Activated CD8-positive, alpha-beta memory T cell treated with anti-CD3 and anti-CD28 coated beads for 4 hours (primary cell): ENCODE measurements at places on chromosomes 12 and 14.

DNA sequence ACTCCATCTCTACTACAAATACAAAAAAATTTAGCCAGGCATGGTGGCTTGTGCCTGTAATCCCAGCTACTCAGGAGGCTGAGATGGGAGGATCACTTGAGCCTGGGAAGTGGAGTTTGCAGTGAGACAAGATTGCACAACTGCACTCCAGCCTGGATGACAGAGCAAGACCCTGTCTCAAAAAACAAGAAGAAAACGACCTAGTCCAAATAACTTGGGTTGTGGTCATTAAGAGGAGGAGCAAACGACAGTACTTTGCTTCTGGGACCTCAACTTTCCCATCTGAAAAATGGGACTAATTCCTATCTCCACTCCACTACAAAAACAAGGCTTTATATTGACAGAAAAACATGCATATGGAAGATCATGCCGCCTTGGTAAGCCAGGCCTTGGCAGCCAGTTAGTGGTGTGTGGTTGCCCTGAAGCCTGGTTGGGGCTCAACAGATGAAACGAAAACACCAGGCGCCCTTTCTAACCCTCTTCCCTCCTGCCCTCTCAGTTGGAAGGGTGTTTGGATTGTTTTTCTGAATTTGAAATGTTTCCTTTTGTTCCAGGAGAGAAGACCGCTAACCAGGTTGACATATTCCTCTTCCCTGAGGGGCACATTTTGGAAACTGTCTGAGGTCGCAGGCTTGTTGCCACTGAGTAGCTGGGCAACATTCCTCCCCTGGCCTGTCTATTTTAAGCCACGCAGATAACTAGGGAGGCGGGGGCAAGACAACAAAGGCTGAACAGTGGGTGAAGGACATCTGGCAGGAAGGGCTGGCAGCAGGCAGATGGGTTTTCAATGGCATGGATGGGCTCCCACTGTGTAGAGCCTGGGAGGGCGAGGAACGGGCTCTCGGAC is 13.7 kb upstream of the VPS37B start:
- no peak for DNase-seq

- DNase-seq: no peak
Measured at GRCh38 chr12:121804417-121805111, 755 bp downstream of the SETD1B start.

DNA sequence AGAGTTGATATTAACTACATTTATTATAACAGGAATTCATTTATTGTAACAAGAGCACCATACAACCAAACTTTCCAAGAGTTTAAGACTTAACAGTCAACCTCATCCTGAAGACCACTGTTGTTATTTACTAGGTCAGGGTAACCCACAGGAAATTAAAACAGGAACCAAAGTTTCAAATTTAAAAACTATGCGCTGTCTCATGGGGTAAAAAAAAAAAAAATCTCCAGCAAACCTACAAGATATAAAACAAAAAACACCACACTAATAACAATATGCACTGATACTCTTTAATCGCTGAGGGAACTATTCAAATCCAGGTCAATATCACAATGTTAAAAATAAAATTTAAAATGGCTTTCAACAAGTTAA is 44.5 kb downstream of the FOXN3 start:
- no peak for DNase-seq

- no peak for DNase-seq
Measured at GRCh38 chr12:74945771-74946198, 263.9 kb downstream of the KCNC2 start.

GRCh38 chr14:70239802-70240201 is 51.1 kb upstream of the SLC8A3 start:
- DNase-seq: no peak

DNA sequence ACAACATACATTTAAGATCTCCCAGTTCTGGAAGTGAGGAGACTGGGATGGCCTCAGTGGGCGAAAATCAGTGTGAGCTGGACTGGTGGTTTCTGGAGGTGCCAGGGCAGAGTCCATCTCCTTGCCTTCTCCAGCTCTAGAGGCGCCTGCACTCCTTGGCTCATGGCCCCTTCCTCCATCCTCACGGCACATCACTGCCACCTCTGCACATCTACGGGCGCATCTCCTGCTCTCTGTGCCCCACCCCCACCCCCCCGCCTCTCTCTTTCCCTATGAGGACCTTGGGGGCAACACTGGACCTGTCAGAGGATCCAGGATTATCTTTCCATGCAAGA is 62.8 kb upstream of the DIO3 start:
- no peak for DNase-seq

GRCh38 chr12:8655421-8655820 is 7.2 kb downstream of the MFAP5 start:
- no peak for DNase-seq

DNA sequence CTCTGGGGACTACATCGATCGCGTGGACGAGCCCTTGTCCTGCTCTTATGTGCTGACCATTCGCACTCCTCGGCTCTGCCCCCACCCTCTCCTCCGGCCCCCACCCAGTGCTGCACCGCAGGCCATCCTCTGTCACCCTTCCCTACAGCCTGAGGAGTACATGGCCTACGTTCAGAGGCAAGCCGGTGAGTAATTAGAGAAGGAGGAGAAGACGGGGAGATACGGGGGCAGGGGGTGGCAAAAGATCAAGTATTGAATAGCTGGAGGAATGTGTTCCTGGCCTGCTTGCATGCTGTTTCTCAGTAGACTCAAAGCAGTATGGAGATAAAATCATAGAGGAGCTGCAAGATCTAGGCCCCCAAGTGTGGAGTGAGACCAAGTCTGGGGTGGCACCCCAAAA is 21.9 kb downstream of the OS9 start:
- no peak for DNase-seq
